Immature natural killer cell (primary cell): ENCODE measurements at places on chromosomes 12 and 14. TPM values are rescaled to one million over a fixed set of nuclear protein-coding genes. Genes with fewer than 3 reads are reported as not detected.

Gene PPP1R1A
- not detected for polyA plus RNA-seq

DNA sequence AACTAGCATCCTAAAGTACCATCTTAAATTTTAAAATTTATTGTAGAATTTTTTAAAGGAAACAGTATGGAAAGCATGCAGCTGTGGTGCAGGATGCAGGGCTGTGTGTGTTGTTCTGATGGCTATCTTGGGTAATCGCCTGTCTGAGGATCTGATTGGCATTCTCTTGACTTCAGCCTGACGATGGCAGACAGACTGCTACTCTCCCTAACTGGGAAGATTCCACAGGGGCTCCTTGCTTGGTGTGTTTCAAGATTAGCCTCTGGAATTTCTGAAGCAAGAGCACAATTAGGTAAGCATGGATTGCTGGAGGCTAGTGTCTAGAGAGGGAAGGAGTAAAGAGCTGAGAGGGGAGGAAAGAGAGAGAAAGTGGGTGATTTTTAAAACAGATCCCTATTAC is 696.8 kb upstream of the LRFN5 start:
- H3K4me1 ChIP-seq, result no peaks in the 10 kb centered on the region
- no peak for DNase-seq
- no peak overlapping the region for H3K4me3 ChIP-seq

Gene PLCZ1
- polyA plus RNA-seq, result not detected

- H3K36me3 ChIP-seq, result no peaks in the 10 kb centered on the region
- H3K4me3 ChIP-seq, result no peak overlapping the region
- H3K4me1 ChIP-seq, result peaks cover 70% of the 10 kb centered on the region
- H3K27ac ChIP-seq, result no peak overlapping the region
Observed at GRCh38 chr12:89693639-89694202, 14.9 kb downstream of the ATP2B1 start.

Gene PTPRB
- polyA plus RNA-seq, result 1.8 TPM
